ENCODE measurements at places on chromosomes 5 and 9. TPM values are rescaled to one million over a fixed set of nuclear protein-coding genes. Genes with fewer than 3 reads are reported as not detected.

- no peak overlapping the region for H3K27ac ChIP-seq
- H3K27me3 ChIP-seq: no peaks in the 10 kb centered on the region
- no peaks in the 10 kb centered on the region for H3K36me3 ChIP-seq
- H3K4me1 ChIP-seq: peaks cover 26% of the 10 kb centered on the region
- DNase-seq: no peak
- no peak overlapping the region for H3K4me3 ChIP-seq
Measured at GRCh38 chr9:112032009-112032408, 135.4 kb downstream of the UGCG start.

GRCh38 chr5:132099076-132099748 lies 25.6 kb downstream of the CSF2 start:
- no peak for DNase-seq
- H3K27ac ChIP-seq: no peak overlapping the region
- H3K4me1 ChIP-seq: peaks cover 13% of the 10 kb centered on the region
- H3K4me3 ChIP-seq: no peak overlapping the region
- no peaks in the 10 kb centered on the region for H3K27me3 ChIP-seq

DNA sequence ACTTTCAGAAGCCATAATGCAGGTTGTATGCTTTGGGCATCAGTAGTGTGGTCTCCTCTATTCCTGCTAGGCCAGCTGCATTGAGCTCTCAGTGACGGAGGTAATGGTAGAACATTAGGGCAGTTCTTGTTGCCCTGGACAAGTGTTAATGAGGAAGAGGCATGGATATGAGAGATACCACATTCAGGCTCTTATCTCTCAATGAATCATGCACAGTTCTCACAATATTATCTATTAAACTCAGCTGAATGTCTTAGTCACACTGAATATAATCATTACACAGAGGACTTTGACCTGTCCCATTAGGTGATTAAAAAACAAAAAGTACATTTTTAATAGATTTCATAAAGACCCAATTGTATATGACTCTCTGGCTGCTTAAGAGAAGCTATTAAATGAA lies 76.6 kb upstream of the SSBP2 start:
- no peak overlapping the region for H3K4me3 ChIP-seq
- no peaks in the 10 kb centered on the region for H3K27me3 ChIP-seq
- no peak for DNase-seq

GRCh38 chr5:21823076-21823574 lies 1030.0 kb downstream of the CDH12 start:
- H3K4me3 ChIP-seq: no peak overlapping the region
- no peak for DNase-seq
- no peaks in the 10 kb centered on the region for H3K27me3 ChIP-seq
- no peaks in the 10 kb centered on the region for H3K4me1 ChIP-seq
- no peak overlapping the region for H3K27ac ChIP-seq

- H3K4me1 ChIP-seq: no peaks in the 10 kb centered on the region
- DNase-seq: no peak
- H3K36me3 ChIP-seq: no peaks in the 10 kb centered on the region
- H3K27ac ChIP-seq: no peak overlapping the region
- no peak overlapping the region for H3K4me3 ChIP-seq
- no peaks in the 10 kb centered on the region for H3K27me3 ChIP-seq
Measured at GRCh38 chr9:93900971-93901861, 53.9 kb downstream of the BARX1 start.

DNA sequence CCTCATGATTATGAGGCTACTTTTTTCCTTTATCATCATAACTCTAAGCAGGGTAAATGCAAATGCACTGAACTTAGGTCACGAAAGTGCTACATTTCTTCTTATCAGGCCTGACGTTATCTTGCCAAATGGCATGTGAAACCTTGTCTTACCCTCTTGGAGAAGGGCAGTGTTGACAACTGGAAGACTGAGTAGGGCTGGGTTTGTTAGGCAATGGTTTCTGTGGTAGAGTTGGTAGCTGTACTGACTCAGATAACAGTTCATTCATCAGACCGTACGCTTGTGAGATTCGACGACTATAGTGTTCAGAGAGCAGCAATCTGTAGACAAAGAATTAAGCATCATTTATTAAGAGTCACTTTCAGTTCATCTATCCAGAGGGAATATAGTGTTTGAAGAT lies 127.7 kb downstream of the CPLANE1 start:
- DNase-seq: no peak
- H3K27me3 ChIP-seq: no peaks in the 10 kb centered on the region
- peaks cover 39% of the 10 kb centered on the region for H3K36me3 ChIP-seq
- H3K4me3 ChIP-seq: no peak overlapping the region
- no peak overlapping the region for H3K27ac ChIP-seq

GRCh38 chr5:180636403-180637075 lies 12.9 kb downstream of the FLT4 start:
- H3K27ac ChIP-seq: no peak overlapping the region
- H3K27me3 ChIP-seq: no peaks in the 10 kb centered on the region

- H3K36me3 ChIP-seq: no peaks in the 10 kb centered on the region
- no peak for DNase-seq
- H3K4me3 ChIP-seq: no peak overlapping the region
- no peaks in the 10 kb centered on the region for H3K27me3 ChIP-seq
- H3K27ac ChIP-seq: no peak overlapping the region
- no peaks in the 10 kb centered on the region for H3K4me1 ChIP-seq
Measured at GRCh38 chr5:94891972-94892371, 273.5 kb downstream of the SLF1 start.

- no peaks in the 10 kb centered on the region for H3K36me3 ChIP-seq
- no peaks in the 10 kb centered on the region for H3K27me3 ChIP-seq
- H3K27ac ChIP-seq: no peak overlapping the region
- H3K4me1 ChIP-seq: no peaks in the 10 kb centered on the region
- DNase-seq: no peak
Measured at GRCh38 chr5:130397132-130397531, 492.9 kb downstream of the CHSY3 start.

GRCh38 chr5:139650689-139651042 lies 2.5 kb downstream of the CXXC5 start:
- peaks cover 50% of the 10 kb centered on the region for H3K4me1 ChIP-seq
- H3K27ac ChIP-seq: peak overlapping the region; percentile 83
- H3K27me3 ChIP-seq: no peaks in the 10 kb centered on the region
- DNase-seq: no peak

GRCh38 chr5:157657516-157657915 lies 5.3 kb upstream of the SOX30 start:
- H3K4me3 ChIP-seq: no peak overlapping the region
- no peaks in the 10 kb centered on the region for H3K36me3 ChIP-seq
- no peak overlapping the region for H3K27ac ChIP-seq
- no peaks in the 10 kb centered on the region for H3K4me1 ChIP-seq

DNA sequence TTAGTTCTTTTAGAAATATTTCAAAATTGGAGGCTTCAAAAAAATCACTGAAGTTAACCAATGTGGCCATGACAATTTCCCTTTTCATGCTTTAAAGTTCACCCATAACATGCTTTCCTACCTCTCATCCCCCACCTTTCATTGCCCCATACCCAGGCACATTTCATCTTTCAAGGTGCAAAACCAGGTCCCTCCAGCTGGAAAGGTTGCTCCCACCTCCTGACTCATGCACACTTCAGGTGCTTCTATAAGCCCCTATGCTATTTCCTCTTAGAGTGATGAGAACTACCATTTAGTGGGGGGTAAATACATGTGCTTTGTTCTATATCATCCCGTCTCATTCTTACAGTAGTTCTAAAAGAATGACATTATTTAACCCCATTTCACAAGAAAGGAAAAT lies 15.4 kb downstream of the FYB1 start:
- no peaks in the 10 kb centered on the region for H3K4me1 ChIP-seq
- H3K27me3 ChIP-seq: no peaks in the 10 kb centered on the region
- H3K27ac ChIP-seq: no peak overlapping the region

- no peak overlapping the region for H3K27ac ChIP-seq
- H3K36me3 ChIP-seq: no peaks in the 10 kb centered on the region
- no peak overlapping the region for H3K4me3 ChIP-seq
- DNase-seq: no peak
- H3K27me3 ChIP-seq: no peaks in the 10 kb centered on the region
- H3K4me1 ChIP-seq: peaks cover 13% of the 10 kb centered on the region
Measured at GRCh38 chr5:122492675-122493074, 180.6 kb downstream of the SNCAIP start.

DNA sequence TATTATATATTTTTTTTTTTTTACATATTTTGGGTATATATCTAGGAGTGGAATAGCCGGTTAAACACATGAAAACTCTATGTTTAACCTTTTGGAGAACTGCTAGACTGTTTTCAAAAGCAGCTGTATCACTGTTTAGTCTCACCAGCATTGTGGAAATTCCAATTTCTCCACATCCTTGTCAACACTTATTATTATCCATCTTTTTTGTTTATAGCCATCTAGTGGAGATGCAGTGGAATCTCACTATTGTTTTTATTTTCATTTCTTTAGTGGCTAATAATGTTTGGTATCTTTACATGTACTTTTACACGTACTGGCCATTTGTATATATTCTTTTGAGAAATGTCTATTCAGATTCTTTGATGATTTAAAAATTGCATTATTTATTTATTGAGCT lies 22.7 kb upstream of the CCDC180 start:
- no peaks in the 10 kb centered on the region for H3K4me1 ChIP-seq
- no peaks in the 10 kb centered on the region for H3K27me3 ChIP-seq
- H3K36me3 ChIP-seq: peaks cover 45% of the 10 kb centered on the region
- H3K4me3 ChIP-seq: no peak overlapping the region
- no peak overlapping the region for H3K27ac ChIP-seq

- no peak for DNase-seq
- peak overlapping the region; percentile 45 for H3K27ac ChIP-seq
- no peaks in the 10 kb centered on the region for H3K27me3 ChIP-seq
Measured at GRCh38 chr5:146794326-146795029, 84.1 kb downstream of the PPP2R2B start.

DNA sequence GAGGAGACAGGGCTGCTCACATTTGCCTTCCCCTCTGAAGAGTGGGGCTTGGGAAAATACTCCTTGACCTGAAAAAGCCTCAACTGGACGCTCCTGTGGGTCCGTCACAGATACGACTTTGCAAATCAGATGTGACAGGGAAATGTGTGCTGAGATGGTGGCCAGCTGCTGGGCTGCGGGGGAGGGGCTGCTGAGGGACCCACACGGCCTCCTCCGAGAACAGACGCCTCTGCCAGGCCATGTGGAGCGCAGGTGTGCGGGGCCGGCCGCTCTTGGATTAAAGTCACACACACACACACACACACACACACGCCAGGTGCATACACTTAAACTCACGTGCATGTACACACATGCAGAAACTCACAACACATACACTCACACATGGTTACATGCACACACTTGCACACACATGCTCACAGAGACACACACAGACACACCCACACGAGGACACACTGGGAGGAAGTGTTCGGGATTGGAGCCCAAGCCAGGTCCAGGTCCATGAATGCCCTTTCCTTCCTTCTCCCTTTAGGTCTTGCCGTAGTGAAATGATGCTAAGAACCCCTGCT lies 167.4 kb downstream of the GAPVD1 start:
- no peaks in the 10 kb centered on the region for H3K36me3 ChIP-seq
- no peak overlapping the region for H3K4me3 ChIP-seq
- H3K4me1 ChIP-seq: no peaks in the 10 kb centered on the region

- H3K4me3 ChIP-seq: no peak overlapping the region
- no peak overlapping the region for H3K27ac ChIP-seq
- no peaks in the 10 kb centered on the region for H3K36me3 ChIP-seq
- H3K27me3 ChIP-seq: no peaks in the 10 kb centered on the region
- H3K4me1 ChIP-seq: no peaks in the 10 kb centered on the region
- no peak for DNase-seq
Measured at GRCh38 chr5:143033535-143034250, 263.5 kb downstream of the ARHGAP26 start.

DNA sequence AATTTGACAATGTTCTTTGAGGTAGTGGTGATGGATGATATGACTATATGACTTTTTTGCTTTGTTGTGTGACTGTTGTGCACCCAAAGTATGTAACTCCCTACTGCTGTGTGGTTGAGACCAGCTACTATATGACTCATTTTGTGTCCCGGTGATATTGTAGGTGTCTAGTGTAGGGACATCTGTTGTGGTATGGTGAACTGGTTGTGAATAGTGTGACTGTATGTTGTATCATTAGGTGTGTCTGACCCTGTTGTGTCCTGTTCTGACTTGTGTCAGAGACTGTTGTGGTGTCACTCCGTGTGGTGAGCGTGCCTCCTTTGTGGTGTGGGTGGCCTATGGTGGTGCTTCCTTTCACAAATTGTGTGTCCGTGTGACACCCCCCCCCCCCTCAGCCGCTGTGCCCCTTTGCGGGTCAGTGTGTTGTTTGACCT lies 11.2 kb upstream of the CXXC5 start:
- no peaks in the 10 kb centered on the region for H3K27me3 ChIP-seq
- peaks cover 40% of the 10 kb centered on the region for H3K4me1 ChIP-seq
- no peak for DNase-seq
- H3K27ac ChIP-seq: peak overlapping the region; percentile 74

DNA sequence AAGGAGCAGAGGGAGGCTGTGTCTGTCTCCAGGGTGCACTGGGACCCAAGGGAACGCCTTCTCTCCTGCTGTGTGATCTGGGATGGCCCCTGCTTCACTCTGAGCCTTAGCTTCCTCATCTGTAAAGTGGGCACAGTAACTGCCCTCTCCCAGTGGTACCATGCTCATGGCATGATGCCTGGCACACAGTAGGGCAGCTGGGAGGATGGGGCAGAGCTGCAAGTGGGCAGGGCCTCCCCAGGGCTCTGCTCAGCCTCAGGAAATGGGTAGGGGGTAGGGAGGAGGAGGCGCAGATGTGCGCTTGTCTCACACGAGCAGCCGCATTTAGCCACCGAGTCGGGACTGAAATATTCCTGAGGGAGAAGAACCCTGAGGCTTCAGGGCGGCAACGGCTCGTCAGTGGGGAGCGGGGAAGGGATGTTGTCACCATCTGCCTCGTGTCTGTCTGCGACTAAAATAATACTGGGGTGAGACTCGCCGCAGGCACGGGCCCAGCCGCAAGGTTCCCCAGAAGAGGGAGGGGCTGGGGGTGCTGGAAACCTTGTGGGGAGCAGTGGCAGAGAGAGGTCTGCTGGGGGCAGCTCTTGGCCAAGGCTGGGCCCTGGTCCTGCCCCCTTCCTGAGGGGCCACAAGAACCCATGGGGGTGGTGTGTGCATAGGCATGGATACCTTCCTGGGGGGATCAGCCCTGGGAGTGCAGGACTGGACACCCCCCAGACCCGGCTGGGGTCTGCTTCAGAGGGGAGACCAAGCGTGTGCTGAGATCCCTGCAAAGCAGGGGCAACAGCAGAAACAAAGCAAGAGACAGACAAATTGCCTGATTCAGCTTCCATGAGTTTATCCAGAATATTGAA lies 55.2 kb upstream of the PSD2 start:
- no peaks in the 10 kb centered on the region for H3K4me1 ChIP-seq
- no peaks in the 10 kb centered on the region for H3K36me3 ChIP-seq
- no peak for DNase-seq
- no peaks in the 10 kb centered on the region for H3K27me3 ChIP-seq
- no peak overlapping the region for H3K27ac ChIP-seq
- H3K4me3 ChIP-seq: no peak overlapping the region

DNA sequence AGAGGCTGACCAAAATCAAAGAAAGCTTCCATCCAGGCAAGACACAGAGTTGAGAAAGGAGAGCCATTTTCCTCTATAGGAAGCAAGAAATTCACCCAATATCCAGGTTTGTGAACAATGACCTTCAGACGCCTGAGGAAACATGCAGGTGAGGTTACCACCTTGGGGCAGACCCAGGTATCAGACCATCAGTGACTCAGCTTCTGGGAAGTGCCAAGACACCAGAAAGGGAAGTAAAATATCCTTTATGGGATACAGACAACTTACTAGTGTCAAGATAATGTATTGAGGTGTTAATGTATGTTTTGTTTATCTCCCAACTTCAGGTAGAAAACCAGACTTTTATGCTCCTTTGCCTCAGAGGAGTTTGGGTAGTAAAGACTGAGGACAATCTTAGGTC lies 2.2 kb upstream of the DTWD2 start:
- peaks cover 14% of the 10 kb centered on the region for H3K4me1 ChIP-seq
- H3K36me3 ChIP-seq: no peaks in the 10 kb centered on the region
- no peak overlapping the region for H3K4me3 ChIP-seq
- no peak overlapping the region for H3K27ac ChIP-seq
- no peaks in the 10 kb centered on the region for H3K27me3 ChIP-seq

RGS14 gene
- total RNA-seq: 4.9 TPM

TEX10 gene
- 9.6 TPM for total RNA-seq

ASS1 gene
- 81.7 TPM for total RNA-seq

CXXC5 gene
- 62.5 TPM for total RNA-seq

FSTL4 gene
- total RNA-seq: not detected
